ENCODE measurements at places on chromosomes 2 and 18.

GRCh38 chr18:12366784-12367183 lies 10.2 kb downstream of the AFG3L2 start:
- DNase-seq, result no peak

GRCh38 chr2:125312342-125312741 lies 1287.3 kb downstream of the CNTNAP5 start:
- no peak for DNase-seq

DNA sequence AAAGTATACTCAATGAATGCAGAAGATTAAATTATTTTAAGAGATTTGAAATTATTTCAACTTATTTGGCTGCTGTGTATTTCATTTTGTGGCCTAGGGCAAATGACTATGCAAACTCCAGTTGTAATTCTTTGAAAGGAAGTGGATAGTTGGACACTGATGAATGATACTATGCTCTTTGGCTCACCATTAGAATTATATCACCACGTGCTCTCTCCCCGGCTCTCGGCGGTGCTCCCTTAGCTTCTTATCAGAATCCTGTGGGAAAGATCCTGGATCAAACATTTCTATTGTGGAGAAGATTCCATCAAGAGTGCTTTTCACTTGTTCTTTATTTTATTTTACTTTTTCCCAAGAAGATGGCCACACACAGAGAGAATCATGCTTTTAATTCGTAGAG lies 55.2 kb downstream of the ADCYAP1 start:
- no peak for DNase-seq

DNA sequence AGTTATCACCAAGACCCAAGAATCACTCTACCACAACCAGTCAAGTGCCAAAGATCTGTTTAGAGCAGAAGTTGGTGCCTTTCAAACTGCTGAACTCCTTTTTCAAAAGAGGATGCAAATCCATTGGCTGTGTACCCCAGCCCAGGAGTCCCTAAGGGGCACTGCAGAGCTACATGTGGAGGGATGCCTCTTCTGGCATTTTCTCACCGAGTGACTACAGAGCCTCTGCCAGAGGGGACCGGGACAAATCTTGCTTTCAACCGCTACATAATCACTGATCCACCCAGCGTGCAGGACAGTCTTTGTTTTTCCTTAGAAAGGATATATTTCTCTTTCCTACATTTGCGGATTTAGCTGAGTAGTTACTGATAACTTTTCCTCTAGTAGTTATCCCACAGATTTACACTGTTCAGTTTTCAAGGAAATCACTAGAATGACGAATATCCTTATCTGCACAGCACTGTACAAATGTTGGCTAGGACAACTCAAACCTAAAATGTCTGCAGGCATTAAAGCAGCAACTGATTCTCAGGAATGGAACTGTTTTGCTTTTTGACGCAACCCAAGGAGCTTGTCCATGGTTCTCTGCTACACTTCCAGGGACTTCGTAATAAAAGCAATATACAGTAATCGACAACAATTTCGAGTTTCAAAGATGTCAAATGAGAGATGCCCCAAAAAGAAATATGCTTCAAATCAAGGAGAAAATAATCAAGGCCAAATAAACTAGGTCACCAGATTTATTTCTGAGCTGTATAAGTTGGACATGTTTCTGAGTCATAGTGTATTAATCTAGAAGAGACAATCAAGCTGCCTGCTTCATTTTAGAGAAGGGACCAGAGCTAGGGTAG lies 24.1 kb downstream of the EPB41L3 start:
- no peak for DNase-seq

- no peak for DNase-seq
These were observed 36.5 kb downstream of the GALM start for GRCh38 chr2:38702413-38702812.
